ENCODE measurements at places on chromosomes 7 and 10.

- DNase-seq, result no peak
Measured at GRCh38 chr7:99125505-99125865, 18.4 kb downstream of the SMURF1 start.

- DNase-seq, result no peak
Measured at GRCh38 chr10:8056871-8057331, 2.4 kb downstream of the GATA3 start.

DNA sequence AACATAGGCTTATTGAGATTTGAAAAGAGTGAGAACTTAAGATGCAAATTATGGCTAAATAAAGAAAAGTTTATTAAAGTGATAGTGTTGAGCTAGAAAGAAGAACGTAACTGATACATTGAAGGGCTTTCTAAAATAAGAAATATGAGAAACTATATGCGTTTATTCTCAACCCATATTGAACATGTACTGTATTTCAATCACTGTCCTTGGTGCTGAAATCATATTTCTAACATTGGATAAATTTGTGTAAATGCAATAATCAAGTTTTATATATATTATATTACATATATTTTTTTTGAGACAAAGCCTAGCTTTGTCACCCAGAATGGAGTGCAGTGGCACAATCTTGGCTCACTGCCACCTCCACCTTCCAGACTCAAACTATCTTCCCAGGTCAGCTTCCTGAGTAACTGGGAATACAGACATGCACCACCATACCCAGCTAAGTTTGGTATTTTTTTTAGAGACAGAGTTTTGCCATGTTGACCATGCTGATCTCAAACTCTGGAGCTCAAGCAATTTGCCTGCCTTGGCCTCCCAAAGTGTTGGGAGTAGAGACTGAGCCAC is 1065.8 kb downstream of the REEP3 start:
- DNase-seq, result no peak

GRCh38 chr10:119872860-119873681 is 428 bp upstream of the MCMBP start:
- DNase-seq, result peak; percentile 48

GRCh38 chr7:128419257-128419656 is 9.5 kb upstream of the IMPDH1 start:
- DNase-seq, result no peak

DNA sequence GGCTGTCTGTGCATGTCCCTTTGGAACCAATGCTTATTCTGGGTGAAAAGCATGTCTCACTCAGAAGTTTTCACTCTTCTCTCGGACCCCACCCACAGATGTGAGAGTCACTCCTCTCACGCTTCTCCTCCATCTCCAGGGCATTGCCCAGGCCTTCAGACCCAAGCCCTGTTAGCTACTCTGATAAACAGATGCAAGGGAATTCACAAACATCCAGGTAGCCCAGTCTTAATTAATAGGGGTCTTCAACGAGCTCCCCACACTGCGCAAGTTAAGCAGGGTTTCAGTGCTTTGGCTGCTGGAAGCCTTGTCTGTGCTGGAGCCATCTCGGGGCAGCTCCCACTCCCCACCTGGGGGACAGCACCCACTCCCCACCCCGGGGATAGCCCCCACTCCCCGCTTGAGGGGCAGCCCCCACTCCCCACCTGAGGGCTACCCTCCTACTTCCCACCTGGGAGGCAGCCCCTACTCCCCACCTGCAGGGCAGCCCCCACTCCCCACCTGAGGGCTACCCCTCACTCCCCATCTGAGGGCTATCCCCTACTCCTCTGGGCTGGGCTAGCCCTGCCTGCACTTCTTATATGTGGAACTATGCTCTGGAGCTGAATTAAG is 8.7 kb downstream of the PKD1L1 start:
- DNase-seq, result no peak

DNA sequence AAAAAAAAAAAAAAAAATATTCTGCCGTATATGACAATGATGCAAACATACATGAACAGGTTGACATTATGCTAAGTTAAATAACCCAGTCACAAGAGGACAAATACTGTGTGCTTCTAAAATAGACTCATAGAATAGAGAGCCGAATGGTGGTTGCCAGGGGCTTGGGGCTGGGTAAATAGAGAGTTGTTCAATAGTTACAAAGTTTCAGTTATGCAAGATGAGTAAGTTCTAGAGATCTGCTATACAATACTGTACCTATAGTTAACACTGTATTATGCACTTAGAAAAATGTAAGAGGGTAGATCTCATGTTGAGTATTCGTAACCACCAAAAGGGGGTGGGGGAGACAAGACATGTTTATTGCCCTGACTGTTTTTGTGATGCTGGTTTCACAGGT is 77.1 kb upstream of the GNAI1 start:
- no peak for DNase-seq

DNA sequence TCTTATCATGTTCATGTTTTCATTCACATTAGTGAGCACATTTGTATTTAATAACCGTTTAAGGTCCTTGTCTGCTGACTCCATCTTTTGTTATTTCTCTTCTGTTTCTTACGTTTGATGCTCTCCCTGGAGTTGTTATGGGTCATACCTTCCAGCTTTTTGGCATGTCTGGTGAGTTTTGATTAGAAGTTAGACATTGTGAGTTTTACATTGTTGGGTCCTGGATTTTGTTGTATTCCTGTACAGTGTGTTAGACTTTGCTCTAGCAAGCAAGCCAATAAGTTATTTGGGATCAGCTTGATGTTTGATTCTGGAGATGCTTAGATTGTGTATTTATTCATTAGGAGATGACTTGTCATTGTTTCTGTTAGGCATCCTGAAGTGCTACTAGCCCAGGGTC is 16.9 kb downstream of the OLAH start:
- no peak for DNase-seq

DNA sequence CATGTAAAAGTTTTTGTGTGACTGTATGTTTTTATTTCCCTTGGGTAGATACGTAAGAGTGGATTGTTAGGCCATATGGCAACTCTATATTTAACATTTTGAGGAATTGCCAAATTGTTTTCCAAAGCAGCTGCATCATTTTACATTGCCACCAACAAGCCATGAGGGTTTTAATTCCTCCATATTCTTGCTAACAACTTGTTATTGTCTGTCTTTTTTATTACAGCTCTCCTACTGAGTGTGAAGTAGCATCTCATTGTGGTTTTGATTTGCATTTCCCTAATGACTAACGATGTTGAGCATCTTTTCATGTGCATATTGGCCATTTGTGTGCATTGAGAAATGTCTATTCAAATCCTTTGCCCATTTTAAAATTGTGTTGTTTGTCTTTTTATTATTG is 94.9 kb downstream of the CARD11 start:
- DNase-seq, result no peak

DNA sequence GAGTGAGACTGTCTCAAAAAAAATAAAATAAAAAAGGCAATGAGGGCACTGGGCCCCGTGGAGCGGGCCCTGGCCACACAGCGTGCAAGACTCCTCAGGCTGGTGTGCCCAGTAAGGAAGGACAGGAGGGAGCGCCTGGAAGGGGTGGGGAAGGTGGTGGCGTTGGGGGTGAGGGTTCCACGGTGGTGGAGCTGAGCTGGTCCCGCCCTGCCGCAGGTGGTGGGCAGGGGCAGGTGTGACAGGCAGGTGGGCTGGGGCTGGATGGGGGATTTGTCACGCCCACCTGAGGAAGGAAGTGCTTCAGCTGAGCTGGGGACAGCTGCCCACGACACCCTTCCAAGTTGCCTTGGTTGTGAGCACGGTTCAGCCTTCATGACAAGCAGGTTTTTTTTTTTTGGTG is 760 bp upstream of the PRAP1 start:
- DNase-seq, result no peak

- DNase-seq, result no peak
Measured at GRCh38 chr10:12348294-12348869, 965 bp upstream of the CAMK1D start.

DNA sequence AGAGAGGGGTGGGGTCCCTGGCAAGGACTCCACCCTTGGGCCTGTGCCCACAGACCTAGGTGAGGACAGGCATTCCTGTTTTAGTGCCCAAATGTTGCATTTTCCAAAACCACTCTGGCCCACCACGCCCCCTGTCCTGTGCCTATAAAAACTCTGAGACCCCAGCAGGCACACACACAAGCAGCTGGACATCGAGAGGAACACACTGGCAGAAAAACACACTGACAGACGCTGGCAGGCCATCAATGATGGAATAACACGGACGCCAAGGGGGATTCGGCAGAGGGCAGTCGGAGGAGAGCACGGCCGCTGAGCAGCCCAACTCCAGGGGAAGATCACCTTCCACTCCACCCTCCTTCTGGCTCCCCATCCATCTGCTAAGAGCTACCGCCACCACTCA is 386.9 kb upstream of the AUTS2 start:
- no peak for DNase-seq

DNA sequence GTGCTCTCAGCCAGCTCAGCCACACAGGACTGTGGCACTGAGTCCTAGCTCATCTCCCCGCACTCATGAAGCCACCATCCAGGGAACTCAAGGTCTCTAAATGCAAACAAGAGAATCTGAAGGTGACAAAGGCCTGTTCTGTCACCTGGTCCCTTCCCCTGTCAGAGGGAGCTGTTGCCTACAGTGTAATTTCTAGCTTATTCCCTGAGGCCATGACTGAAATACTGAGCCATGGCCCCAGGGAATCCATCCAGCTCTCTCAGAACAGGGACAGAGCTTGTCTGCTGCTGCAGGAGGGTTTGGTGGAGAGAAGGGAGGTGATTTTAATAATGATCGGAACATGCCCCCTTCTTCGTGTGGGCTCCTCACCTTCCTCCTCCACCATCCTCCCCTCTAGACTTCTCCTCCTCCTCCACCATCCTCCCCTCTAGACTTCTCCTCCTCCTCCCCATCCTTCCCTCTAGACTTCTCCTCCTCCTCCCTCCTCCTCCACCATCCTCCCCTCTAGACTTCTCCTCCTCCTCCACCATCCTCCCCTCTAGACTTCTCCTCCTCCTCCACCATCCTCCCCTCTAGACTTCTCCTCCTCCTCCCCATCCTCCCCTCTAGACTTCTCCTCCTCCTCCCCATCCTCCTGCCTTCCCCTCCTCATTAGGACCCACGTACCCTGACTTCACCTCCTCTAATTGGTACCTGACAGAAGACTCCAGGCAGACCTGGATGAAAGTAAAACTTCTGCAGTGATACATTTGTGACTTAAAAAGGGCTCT is 338.0 kb upstream of the MKI67 start:
- DNase-seq, result no peak

- DNase-seq, result no peak
Measured at GRCh38 chr7:33339074-33339790, 209.9 kb downstream of the BBS9 start.

GRCh38 chr7:133948588-133948987 is 178.6 kb upstream of the LRGUK start:
- no peak for DNase-seq

DNA sequence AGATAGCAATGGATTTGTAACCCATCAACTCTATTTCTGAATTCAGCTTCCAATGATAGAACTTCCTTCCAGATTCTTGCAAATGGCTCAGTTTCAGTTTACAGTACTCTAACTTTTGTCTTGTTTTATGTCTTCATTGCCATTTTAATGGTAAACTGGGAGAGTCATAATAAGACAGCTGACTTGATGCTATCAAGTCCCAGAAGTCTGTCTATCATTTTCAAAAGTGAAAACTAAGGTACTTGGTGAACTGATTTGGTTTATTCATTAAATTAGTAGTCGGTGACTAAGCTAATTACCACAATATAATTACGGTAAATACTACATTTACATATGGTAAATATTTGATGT is 25.0 kb downstream of the RTKN2 start:
- DNase-seq, result no peak

GRCh38 chr7:106552645-106553445 is 108.1 kb downstream of the CCDC71L start:
- no peak for DNase-seq

DNA sequence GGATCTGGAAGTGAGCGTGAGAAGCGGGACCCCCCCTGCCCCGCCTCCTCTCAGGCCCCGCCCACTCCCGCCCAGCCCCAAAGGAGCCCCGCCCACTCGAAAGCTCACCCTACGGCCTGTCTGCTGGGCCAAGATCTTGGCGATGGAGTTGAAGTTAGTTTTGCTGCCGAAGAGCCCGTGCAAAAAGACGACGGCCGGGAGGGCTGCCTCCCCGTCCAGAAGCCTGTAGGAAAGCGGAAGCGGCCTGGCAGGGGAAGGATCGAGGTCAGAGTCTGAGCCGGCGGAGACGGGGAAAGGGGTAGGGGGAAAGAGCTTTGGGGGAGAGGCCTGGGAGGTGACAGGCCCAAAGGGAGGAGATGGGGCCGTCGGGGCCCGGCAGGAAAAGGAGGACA is 386 bp downstream of the ABHD11 start:
- DNase-seq, result no peak

DNA sequence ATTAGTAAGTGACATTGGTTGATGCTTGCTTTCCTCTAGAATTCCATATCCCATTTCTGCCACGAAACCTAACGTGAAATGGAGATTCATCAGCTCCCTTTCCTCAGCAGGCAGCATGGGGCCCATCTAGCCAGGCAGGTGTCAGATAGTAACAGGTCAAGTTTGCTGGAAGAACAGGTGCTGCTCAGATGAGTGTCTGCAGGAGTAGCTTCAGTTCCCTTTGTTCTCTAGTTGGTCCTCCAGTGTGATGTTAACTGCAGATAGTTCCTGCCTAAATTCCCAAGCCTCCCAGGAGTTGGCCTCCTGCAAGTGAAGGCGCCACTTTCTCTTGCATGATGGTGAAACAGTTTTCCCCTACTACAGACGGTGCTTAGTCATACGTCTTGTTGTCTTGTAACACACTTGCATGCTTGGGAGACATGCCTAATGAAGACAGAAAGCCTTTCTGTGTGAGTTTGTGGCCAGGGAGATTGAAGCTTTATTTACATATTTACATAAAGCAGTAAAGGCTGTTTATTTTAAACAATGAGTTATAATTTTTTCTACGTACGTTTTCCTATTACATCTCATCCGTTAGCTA is 175.4 kb downstream of the CHN2 start:
- DNase-seq, result no peak

- no peak for DNase-seq
Measured at GRCh38 chr10:15491856-15492642, 121.0 kb upstream of the FAM171A1 start.

DNA sequence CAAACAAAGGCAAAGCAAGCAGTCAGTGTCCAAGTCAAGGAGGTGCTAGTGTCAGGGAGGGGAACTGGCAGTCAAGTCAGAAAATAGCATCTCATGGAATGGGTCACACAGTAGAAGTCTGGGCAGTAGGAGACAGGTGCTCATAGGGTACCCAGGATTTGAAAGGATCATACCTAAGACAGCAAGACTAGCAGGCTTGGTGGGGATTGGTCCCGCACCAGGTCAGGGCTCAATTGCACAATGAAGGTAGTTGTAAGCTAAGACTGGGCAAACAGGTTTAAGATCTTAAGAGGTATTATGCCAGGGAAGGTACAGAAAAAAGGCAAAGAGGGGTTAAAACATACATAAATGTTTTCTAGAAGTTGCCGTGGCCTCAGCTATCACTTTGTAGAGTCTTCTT is 181.4 kb upstream of the ETV1 start:
- no peak for DNase-seq

All from iPS DF 6.9 (cell line).